NCI-H2081 treated with DMSO at 0.1 percent for 48 hours (cell line): ENCODE measurements at places on chromosomes 4 and X.

DNA sequence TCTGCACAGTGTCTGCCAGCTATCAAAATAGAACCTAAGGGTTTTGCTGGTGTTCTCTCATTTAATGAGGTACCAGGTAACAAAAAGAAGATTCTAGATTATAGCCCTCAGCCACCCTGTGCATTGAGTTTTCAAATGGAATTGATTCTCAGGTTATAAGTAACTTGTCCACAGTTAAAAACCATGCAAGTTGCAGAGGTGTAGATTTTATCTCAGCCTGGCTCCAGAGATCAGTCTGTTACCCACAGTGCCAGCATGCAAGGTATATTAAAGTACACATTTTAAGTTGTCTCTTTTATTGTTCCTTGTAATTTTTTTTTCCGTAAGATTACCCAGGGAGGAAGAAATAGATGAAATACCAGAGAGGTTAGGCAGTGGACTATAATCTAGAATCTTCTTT lies 59.7 kb downstream of the RAPGEF2 start:
- DNase-seq, result no peak

DNA sequence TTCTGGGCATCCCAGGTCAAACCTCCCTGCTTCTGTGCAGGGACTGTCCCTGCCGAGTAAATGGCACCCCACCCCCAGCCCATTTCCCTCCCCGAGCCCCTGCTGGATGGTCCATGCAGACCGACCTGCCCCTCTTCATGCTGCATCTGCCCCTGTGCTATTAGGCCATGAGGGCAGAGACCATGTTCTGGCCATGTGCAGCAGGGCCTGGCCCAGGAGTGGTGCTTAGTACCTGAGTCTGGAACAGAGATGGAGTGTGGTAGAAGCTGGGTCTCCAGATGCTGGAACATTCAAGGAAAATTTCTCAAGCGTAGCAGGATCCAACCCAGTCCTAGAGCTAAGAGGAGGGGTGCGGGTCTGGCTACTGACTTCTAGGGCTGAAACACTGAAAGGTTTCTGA lies 15.3 kb upstream of the UBA1 start:
- no peak for DNase-seq

- no peak for DNase-seq
Observed at GRCh38 chr4:25477221-25477620, 100.2 kb downstream of the ANAPC4 start.

GRCh38 chr4:82380344-82380743 lies 6.6 kb upstream of the HNRNPD start:
- DNase-seq, result no peak

- no peak for DNase-seq
Observed at GRCh38 chr4:95255396-95256107, 293.2 kb downstream of the UNC5C start.

- DNase-seq, result no peak
Observed at GRCh38 chr4:20395160-20395773, 143.6 kb downstream of the SLIT2 start.

DNA sequence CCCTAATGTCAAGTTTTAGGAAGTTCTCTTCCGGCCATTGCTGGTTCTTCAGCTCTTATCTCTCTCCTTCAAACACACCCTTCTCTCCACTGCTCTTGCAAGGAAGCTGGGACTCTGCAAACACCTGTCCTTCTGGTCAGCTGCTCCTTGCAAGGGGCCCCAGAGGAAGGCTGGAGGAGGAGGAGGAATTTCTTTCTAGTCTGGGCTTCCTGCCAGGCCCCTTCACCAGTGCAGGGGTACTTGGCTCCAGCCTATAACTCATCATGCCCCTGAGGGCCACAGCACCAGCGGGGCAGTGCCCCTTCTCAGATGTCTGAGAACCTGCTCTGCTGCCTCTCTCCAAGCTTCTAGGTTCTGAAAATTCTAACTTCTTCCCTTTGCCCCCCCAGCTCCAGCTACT lies 46.7 kb downstream of the REELD1 start:
- no peak for DNase-seq

- DNase-seq, result no peak
Observed at GRCh38 chrX:119201570-119201969, 34.5 kb upstream of the PGRMC1 start.
